ENCODE measurements at places on chromosomes 12 and 14.

DNA sequence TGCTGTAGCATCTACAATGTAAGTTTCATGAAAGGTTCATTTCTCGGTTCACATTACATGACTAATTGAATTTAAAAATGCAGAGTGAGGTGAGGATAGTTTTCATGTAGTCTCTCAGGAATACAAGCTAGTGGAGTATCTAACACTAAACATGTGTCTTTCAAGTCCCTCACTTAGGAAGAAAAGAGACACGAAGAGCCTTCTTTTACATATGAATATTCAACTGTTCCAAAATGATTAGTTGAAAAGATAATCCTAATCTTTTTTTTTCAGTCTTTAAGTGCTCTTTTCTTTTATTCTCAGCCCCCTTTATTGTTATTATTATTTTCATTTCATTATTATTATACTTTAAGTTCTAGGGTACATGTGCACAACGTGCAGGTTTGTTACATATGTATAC is 10.8 kb downstream of the PRR4 start:
- no peak for DNase-seq

DNA sequence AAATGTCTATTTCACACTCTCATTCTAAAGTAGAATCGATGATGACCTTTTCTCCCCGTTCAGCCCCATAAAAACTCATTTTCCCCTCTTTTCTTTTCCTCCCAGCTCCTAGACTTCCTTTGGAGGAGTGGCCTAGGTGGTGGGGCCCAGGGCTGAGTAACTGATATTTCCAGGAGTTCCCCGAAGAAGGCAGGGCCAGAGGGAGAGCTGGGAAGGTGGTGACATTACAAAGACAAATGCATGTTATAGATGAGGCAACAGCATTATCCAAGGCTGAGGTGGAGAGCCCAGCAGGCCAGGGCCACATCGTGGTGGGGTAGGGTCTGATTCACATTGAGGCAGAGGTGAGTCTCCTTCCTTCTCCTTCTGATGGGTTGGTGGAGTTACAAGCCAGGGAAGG is 22.2 kb upstream of the HDAC7 start:
- no peak for DNase-seq

GRCh38 chr14:23729720-23730387 is 93.7 kb downstream of the DHRS2 start:
- no peak for DNase-seq

DNA sequence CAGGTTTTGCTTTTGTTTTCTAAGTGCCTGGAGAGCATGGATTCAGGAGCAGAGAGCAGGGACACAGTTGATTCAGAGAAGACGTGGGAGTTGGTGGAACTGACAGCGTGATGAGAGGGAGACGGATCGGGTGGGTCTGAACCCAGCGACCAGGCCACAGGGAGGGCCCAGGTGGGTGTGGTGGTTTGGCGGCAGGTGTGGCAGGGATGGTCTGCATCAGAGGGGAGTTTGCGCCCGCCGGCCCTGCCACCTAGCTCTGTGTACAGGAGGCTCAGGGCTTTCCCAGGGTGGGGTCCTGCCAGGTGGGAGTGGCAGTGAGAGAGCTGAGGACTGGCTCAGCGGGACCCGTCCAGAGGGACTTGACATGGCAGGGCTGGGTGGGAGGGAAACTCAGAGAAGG is 33.3 kb upstream of the DIO3 start:
- DNase-seq = no peak

GRCh38 chr12:102331419-102331818 is 133.8 kb upstream of the PMCH start:
- no peak for DNase-seq

DNA sequence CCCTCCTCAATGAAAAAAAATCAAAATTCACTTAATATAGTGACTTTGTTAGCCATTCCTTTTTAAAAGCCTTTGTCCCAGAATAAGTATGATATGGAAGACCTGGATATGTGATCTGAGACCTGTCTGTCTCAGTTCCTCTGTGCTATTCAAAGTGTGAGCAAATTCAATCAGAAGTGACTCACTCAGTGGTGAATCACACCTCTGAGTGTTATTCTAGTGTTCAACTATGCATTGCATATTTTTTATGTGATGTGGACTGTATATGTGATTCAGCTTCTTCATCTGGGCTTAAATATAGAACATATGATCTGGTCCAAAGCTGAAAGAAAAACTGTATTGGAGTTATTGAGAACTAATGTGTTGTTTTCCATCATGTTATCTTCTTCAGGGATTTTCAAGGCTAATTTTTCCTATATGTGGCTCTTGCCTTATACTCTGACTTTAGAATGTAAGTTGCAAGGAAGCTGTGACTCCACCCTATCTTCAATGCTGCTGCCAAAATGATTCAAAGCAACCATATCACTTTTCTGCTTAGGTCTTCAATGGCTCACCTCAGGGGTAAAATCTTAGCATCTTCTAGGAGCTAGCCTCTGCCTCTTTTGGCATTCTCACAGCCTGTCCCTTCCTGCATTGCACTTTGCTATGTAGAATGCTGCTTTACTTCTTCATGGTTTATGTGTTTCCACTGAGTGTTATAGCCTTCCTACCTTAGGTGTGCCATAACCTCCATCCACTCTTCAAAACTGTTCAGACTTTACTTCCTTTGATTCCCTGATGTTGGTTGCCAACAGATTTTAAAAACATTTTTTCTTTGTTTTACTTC is 169.8 kb downstream of the OTOGL start:
- no peak for DNase-seq

DNA sequence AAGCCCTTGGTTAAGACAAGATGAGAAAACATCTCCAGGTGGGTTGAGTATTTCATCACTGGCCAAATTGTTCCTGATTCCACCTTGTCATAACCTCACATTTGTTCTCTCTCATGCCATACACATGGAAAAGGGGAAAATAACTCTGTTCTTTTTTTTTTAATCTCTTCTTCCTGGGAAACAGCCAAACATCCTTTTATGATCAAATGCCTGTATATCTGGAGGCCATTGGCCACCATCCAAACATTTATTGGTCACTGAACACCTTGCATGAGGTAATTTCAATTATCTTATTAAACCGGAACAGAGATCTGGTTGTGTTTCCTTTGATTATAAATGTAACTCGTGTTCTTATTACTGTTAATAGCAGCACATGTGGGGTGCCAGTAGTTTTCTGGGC is 469.6 kb downstream of the NPAS3 start:
- DNase-seq = no peak

GRCh38 chr12:113640837-113641236 is 169.2 kb upstream of the LHX5 start:
- DNase-seq = no peak

GRCh38 chr14:103361867-103362266 is 23.3 kb upstream of the MARK3 start:
- DNase-seq = no peak

DNA sequence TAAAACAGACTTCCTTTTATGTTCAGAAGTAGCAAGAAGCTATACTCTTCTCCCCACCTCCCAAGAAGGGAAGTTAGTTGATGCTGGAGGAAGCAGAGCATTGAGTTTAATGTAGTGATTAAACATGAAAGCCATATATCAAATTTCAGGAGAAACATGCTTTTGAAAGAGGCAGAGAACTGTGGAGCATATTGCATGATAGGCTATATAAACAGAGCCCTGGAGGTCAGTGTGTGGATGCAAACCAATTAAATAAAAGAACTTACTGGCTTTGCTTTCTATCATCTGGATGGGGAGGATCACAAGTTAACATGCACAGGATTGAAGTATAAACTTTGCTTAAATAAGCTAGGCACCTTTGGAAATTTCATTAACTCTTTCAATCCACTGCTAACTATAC is 94.1 kb downstream of the MSRB3 start:
- DNase-seq = no peak

- no peak for DNase-seq
Observed at GRCh38 chr14:49194067-49194466, 392.1 kb downstream of the RPS29 start.

- DNase-seq = no peak
Observed at GRCh38 chr12:10160617-10161385, 11.1 kb downstream of the OLR1 start.

DNA sequence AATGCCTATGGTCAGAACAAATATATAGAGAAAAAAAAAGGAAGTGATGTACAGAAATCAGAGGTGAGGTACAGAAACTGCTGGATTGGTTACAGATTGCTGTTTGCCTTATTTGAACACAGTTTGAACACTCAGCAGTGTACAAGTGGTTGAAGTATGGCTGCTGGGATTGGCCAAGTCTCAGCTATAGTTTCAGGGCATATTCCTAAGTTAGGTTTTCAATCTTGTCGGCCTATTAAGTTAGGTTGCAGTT is 146.4 kb downstream of the LLPH start:
- DNase-seq = no peak

GRCh38 chr14:73785834-73786635 is 65.6 kb upstream of the PTGR2 start:
- DNase-seq = peak; percentile 72

DNA sequence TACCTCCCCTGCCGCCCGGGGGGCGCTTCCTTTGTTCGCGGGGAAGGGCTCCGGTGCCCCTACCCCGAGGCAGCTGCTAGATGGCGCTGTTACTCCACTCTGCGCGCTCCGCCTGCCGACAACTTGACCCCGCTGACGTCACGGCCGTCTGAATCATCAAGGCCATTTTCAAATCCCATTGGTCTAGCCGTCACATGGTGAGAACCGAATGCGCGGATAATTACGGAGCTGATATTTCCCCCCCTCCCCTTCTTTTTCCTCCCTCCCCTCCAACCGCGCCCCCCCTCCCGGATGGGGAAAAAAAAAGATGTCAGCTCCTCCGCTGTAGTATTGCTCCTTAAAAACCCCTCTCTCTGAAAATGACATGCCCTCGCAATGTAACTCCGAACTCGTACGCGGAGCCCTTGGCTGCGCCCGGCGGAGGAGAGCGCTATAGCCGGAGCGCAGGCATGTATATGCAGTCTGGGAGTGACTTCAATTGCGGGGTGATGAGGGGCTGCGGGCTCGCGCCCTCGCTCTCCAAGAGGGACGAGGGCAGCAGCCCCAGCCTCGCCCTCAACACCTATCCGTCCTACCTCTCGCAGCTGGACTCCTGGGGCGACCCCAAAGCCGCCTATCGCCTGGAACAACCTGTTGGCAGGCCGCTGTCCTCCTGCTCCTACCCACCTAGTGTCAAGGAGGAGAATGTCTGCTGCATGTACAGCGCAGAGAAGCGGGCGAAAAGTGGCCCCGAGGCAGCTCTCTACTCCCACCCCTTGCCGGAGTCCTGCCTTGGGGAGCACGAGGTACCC is at the start of gene HOXC10:
HOXC10 (plus strand) TSS at position 246 of the 791 bp plus-strand sequence; CDS start at position 360, 114 bp downstream.
- DNase-seq = peak; percentile 83

- DNase-seq = no peak
Observed at GRCh38 chr12:80241576-80242273, 142.4 kb downstream of the OTOGL start.

- no peak for DNase-seq
Observed at GRCh38 chr12:89556976-89557375, 31.1 kb upstream of the POC1B start.

- no peak for DNase-seq
Observed at GRCh38 chr14:89240414-89240813, 176.6 kb downstream of the FOXN3 start.

- no peak for DNase-seq
Observed at GRCh38 chr12:22731236-22731635, 106.3 kb downstream of the ETNK1 start.

DNA sequence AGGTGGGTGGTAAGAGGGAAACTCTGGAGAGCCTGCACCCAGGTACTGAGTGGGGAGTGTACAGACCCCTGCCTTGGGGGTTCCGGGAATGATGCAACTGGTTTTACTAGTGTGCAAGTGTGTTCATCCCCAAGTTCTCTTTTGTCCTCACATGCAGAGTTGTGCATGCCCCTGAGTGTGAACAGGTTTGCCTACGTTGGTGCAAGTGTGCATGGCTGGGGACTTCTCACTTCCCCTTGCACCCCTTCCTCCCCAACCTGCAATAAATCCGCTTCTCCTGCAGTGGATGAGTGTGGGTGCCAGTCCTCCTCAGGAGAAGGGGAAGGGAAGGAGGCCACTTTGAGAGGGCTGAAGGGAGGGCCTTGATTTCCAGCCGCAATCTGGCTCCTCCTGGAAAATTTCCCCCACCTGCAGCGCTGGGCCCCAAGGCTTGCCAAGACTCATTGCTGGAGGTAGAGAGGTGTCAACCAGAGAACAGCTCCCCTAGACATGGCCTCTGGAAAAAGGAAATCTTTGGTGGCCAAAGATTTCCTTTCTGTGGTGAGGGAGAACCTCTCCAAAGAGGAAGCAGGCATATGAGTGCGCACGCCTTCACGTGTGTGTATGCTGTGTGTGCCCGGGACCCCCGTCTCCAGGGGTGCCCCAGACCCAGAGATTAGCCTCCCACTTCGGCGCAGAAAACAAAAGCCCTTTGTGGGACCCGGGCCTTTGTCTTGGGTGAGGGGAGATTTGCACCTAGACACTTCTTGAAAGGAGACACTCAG is 5.5 kb downstream of the AQP2 start:
- DNase-seq = no peak
